Activated B cell treated with CpG ODN at 0.5 μM for 24 hours (primary cell): ENCODE measurements at places on chromosomes 12 and 14. TPM values are rescaled to one million over a fixed set of nuclear protein-coding genes. Genes with fewer than 3 reads are reported as not detected.

DNA sequence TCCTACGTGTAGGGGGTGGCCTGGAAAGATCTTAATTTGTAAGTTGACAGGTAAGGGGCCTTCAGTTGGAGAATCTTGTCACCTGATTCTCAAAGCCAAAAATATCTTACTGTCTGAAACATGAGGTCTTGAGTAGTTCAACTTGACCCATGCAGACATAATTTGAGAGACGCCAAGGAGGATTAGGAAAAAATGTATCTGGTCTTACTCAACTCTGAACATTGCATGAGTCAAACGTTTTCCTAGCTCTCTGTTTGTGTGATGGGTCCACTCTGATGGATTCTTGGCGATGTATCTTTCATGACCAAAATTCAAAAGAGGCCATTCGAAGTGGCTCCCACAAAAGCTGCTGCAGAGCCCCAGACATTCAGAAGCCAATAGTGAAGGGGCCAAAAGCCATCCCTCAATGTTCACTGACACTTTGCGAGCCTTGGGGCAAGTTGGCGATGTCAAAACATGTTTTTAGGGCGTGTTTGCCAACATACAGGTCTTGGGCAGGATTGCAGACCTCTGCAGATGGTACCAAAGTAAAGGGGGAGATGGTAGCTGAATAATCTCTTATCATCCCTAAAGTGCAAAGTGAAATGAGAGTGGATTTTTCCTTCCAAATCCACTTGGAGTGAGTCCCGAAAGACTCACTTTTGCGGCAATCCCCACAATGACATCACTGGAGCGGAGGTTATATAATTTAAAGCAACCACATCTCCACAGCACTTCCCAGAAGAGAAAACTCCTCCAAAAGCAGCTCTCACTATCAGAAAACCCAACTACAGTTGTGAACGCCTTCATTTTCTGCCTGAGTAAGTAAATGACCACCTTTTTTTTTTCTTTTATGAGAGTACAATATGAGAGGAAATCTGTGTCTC is at the start of gene BDKRB1:
TSS of gene BDKRB1 (plus strand) at position 710 of the 866 bp plus-strand sequence. CDS start 7,473 bp downstream, outside the sequence.
- no peak within 1 kb of the TSS for H3K27ac ChIP-seq
- no peaks in the 10 kb centered on the region for H3K36me3 ChIP-seq
- H3K4me1 ChIP-seq, result no peaks in the 10 kb centered on the region
- no peak within 1 kb of the TSS for H3K4me3 ChIP-seq

DNA sequence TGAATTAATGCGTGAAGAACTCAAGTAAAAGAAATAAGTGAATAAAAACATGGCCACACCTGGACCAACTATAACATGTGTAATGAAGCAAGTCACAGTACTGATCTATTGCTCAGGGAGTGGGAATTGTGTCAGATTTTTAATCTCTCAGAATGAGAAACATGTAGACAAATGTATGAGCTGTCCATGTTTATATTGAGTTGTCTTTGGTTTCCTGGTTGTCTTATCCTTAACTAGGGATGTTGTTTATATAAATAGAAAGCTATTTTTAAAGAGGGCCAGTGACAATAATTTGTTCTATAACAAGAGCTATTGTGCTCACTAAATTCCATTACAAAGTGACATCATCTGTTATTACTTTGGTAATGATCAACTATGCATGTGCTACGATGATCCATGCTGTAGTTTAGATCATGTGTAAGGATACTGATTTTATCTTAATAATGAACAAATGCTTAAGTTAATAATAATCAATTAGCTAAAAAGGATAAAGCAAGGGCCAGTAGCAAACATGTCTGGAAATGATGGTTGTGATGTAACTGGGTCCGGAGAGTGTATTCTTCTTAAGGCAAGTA is 91.3 kb upstream of the RTL1 start:
- H3K4me3 ChIP-seq, result no peak overlapping the region
- H3K4me1 ChIP-seq, result no peaks in the 10 kb centered on the region
- H3K27ac ChIP-seq, result no peak overlapping the region

DNA sequence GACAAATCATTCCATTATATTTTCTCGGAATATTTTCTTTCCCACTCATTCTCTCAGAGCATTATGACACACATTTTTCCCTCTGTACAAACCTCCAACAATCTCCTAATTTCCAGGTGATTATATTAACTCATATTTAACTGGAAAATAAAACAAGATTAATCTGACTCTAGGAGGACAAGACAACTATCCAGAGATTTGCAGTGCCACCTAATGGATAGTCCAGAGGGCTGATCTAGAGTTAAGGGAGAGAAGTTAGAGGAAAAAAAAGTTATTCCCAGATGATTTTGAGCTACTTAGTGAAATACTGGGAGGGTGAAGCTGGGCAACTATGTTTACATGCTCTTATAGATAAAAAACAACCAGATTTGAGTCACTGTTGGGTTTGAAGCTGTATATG is 161.7 kb downstream of the ALX1 start:
- no peak for DNase-seq
- no peaks in the 10 kb centered on the region for H3K4me1 ChIP-seq
- H3K27me3 ChIP-seq, result no peaks in the 10 kb centered on the region

GRCh38 chr12:94509317-94509716 is 49.6 kb upstream of the CEP83 start:
- no peak overlapping the region for H3K27ac ChIP-seq
- no peaks in the 10 kb centered on the region for H3K4me1 ChIP-seq
- no peaks in the 10 kb centered on the region for H3K36me3 ChIP-seq

- H3K27me3 ChIP-seq, result no peaks in the 10 kb centered on the region
- H3K4me3 ChIP-seq, result no peak overlapping the region
- peaks cover 39% of the 10 kb centered on the region for H3K4me1 ChIP-seq
- no peaks in the 10 kb centered on the region for H3K36me3 ChIP-seq
Observed at GRCh38 chr12:27219693-27220054, 24.4 kb upstream of the STK38L start.

DNA sequence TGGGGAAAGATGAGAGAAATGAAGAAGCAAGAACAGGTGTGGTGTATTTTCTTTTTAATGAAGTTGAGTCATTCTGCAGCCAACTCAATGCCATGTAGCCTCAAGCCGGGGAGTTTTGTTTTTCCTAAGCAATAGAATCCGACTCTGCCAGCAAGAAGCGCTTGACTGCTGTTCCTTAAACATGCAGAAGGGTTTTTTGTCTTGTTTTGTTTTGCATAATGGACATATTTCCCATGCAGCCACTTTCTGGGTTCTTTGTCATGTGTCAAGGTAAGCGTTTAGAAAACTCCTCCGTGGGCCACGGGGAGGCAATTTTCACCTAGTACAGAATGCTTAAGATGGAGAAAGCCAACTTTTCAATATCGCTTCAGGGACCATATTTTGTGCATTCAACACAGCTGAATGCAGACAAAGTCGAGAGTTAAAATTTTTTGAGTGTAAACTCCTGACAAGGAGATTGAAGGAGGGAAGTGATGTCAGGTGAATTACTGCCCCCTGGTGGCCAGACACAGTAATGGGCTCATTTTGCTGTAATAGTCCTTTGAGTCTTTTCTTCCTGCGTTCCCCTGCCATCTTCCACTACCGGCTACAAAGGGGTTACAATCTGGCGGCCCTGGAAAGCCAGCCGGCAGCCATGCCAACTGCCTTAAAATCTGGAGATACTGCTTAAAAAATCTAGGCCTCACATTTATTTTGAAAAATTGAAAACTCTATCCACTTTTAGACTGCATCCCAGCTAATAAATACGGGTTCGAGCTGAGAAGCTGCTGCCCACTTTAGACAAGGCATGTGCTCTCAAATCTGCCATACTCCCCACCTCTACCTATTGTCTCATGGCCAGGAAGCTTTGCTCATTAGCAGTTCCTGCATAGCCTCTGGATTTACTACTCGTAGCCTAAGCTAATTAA is 3.2 kb upstream of the FICD start:
- H3K27ac ChIP-seq, result peak overlapping the region; percentile 83
- H3K27me3 ChIP-seq, result peaks cover 3% of the 10 kb centered on the region
- H3K4me1 ChIP-seq, result peaks cover 35% of the 10 kb centered on the region
- DNase-seq, result peak; percentile 56
- H3K36me3 ChIP-seq, result peaks cover 4% of the 10 kb centered on the region

DNA sequence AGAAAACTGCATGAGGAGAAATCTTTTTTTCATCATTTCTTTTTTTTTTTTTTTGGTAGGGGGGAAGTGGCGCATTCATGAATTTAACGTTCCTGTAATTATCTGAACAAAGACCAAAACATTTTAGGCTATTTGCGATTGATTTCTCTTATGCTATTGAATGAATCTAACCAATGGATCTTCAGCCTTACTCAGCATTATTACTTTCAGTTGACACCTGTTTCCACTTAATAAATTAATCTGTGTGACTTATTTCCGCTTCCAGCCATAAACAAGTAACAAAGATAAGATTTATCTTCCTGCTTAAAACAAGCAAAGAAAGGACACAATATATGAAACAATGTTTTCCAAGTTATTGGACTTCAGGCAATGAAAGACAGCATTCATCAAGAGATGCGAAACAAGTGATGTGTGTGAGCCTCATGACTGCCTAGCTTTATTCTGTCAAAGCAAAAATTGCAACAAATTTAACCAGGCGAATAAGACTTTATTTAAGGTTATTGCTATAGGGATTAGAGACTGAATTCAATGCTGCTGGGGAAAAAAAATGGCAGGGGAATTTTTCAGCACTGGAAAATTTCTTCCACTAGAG is 1026.9 kb downstream of the LRFN5 start:
- no peaks in the 10 kb centered on the region for H3K4me1 ChIP-seq
- H3K27ac ChIP-seq, result no peak overlapping the region
- H3K36me3 ChIP-seq, result no peaks in the 10 kb centered on the region
- DNase-seq, result no peak
- no peak overlapping the region for H3K4me3 ChIP-seq

GRCh38 chr14:34403646-34404045 is 58.4 kb downstream of the SPTSSA start:
- H3K4me1 ChIP-seq, result no peaks in the 10 kb centered on the region
- H3K27ac ChIP-seq, result no peak overlapping the region
- DNase-seq, result no peak

- H3K36me3 ChIP-seq, result no peaks in the 10 kb centered on the region
- DNase-seq, result no peak
- no peaks in the 10 kb centered on the region for H3K27me3 ChIP-seq
- no peaks in the 10 kb centered on the region for H3K4me1 ChIP-seq
- no peak overlapping the region for H3K4me3 ChIP-seq
Observed at GRCh38 chr14:104158827-104159798, 20.7 kb downstream of the KIF26A start.

DNA sequence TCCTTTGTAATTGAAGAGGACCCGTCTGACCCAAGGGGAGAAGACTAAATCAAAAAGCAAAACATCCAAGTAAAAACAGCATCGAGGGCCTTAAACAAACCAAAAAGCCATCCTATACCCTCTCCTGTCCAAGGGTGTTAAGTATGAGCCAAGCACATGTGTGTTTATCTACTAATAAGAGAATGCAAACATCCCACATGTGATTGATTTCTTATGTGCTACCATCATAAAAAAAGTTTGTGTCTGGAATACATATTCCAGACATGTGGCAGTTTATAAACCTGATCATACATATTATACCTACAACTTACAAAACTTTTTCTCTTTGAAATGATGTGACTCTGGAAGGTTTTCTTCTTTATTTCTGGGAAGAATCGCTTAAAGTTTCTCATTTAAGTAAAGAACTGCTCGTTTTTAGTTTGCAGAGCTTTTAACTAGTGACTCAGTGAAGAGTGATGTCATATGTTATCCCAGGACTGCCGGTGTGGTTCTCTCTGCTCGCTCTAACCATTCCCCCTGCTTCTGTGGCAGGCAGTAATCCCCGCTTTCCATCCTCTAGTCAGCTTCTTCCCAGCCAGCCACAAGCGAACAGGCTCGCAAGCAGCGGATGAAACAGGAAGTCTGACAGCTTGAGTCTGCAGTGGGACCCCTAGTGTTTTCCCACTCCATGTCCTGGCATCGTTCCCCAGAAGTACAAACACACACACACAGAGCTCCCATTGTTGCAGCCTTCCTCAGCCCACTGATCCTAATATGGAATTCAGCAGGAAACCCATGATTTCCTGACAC is 431 bp upstream of the RHOJ start:
- no peak overlapping the region for H3K27ac ChIP-seq
- H3K4me3 ChIP-seq, result no peak overlapping the region
- peaks cover 5% of the 10 kb centered on the region for H3K27me3 ChIP-seq
- no peaks in the 10 kb centered on the region for H3K4me1 ChIP-seq

DNA sequence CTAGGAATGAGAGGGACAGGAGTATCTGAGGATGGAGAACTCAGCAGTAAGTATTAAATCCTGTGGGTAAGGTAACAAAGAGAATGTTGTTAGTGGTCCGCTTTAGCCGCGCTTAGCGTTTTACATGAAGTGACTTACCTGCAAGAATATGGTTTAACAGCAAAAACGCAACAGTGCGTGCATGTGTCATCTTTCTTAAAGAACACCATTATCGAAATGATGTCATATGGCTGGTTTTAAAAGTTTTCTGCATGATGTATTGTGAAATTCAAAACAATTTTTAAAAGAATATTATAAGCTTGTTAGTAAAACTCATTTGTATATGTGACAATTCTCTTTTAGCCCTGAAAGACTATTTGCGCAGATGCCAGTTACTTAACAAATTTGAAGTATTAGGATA is 1.7 kb downstream of the LEMD3 start:
- peaks cover 18% of the 10 kb centered on the region for H3K36me3 ChIP-seq
- peaks cover 43% of the 10 kb centered on the region for H3K4me1 ChIP-seq
- no peak for DNase-seq
- H3K4me3 ChIP-seq, result peak overlapping the region; percentile 100
- H3K27me3 ChIP-seq, result no peaks in the 10 kb centered on the region
- H3K27ac ChIP-seq, result peak overlapping the region; percentile 80

DNA sequence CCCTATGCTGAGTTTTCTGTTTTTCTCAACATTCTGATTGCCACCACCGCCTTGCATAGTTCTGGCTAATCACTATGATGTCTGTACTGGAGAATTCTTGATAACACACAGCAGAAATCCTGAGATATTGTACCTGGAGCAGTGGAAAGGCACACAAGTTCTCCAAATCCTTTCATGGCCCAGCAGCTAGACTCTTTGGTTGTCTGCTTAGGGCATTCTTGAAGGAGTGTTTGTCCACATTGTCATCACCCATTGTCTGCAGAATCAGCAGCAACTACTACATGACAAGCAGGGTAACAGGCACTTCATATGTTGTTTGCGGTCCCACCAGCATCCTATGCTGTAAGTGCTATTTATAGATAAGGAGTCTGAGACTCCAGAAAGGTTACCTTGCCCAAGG is 128.9 kb downstream of the DAAM1 start:
- no peak overlapping the region for H3K27ac ChIP-seq
- no peaks in the 10 kb centered on the region for H3K27me3 ChIP-seq
- no peak overlapping the region for H3K4me3 ChIP-seq
- H3K36me3 ChIP-seq, result peaks cover 4% of the 10 kb centered on the region
- no peak for DNase-seq

- H3K4me1 ChIP-seq, result no peaks in the 10 kb centered on the region
- no peaks in the 10 kb centered on the region for H3K27me3 ChIP-seq
- H3K4me3 ChIP-seq, result no peak overlapping the region
- no peak for DNase-seq
- no peaks in the 10 kb centered on the region for H3K36me3 ChIP-seq
- no peak overlapping the region for H3K27ac ChIP-seq
Observed at GRCh38 chr14:81834308-81834707, 300.7 kb upstream of the SEL1L start.

ERGIC2 gene
- 43.7 TPM in 2 replicates for total RNA-seq

OTUB2 gene
- total RNA-seq, result 0.12 TPM in 1 of 2 replicates, not detected in the other

SLCO1B1 gene
- not detected in 2 replicates for total RNA-seq

NRL gene
- 5.4 and 5.5 TPM in 2 replicates for total RNA-seq

RD3L gene
- total RNA-seq, result not detected in 2 replicates

ITGB7 gene
- 137 and 139 TPM in 2 replicates for total RNA-seq
